ENCODE measurements at places on chromosomes 11 and 22.
A peak's percentile ranks its signal among the peaks of the same experiment; 100 is the strongest.

DNA sequence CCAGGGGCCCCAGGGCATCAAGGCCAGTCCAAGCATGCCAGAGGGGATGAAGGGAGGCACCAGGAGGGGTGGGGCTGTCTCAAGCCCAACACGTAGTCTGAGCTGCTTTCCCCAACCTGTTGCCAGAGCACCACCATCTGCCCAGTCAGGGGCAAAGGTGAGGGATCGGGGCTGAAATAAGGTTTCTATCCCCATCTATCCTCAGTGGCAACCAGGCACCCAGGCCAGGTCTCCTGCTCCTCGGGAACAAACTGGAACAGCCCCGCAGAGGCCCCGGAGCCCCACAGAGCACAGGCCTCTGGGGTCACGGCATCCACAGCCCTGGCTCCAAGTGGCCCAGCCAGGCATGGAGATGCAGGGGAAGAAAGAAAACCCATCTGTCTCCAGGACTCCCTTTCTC lies 19.3 kb downstream of the STARD10 start:
- DNase-seq: no peak

DNA sequence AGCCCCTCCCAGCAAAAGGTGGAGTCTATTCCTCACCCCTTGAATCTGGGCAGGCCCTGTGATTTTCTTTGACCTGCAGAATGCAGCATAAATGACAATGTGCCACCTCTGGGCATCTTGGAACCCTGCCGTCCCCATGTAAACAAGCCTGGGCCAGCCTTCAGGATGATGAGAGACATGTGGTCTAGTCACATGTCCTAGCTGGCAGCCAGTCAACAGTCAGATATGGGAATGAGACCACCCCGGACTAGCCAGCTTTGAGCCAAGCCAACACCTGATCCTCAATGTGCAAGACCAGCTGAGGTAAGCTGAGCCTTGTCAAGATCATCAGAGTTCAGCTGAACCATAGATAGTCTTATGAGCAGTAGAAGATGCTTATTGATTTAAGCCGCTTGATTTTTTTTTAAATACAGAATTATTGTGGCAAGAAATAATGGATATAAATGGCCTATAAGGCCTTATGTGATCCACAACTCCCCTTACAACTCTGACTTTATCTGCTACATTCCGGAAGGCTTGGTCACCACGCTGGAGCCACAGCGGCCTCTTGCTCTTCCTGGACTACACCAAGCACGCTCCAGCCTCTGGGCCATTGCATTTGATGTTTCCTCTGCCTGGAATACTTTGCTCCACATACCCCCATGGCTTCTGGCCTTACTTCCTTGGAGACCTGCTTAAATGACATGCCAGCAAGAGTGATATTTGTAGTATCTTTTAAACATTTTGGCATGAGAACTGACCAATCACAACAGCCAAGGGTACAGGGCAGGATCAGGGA lies 225.9 kb upstream of the SESN3 start:
- DNase-seq: peak; percentile 23

GRCh38 chr22:20781272-20781990 lies 7.5 kb downstream of the SERPIND1 start:
- peak; percentile 47 for DNase-seq

DNA sequence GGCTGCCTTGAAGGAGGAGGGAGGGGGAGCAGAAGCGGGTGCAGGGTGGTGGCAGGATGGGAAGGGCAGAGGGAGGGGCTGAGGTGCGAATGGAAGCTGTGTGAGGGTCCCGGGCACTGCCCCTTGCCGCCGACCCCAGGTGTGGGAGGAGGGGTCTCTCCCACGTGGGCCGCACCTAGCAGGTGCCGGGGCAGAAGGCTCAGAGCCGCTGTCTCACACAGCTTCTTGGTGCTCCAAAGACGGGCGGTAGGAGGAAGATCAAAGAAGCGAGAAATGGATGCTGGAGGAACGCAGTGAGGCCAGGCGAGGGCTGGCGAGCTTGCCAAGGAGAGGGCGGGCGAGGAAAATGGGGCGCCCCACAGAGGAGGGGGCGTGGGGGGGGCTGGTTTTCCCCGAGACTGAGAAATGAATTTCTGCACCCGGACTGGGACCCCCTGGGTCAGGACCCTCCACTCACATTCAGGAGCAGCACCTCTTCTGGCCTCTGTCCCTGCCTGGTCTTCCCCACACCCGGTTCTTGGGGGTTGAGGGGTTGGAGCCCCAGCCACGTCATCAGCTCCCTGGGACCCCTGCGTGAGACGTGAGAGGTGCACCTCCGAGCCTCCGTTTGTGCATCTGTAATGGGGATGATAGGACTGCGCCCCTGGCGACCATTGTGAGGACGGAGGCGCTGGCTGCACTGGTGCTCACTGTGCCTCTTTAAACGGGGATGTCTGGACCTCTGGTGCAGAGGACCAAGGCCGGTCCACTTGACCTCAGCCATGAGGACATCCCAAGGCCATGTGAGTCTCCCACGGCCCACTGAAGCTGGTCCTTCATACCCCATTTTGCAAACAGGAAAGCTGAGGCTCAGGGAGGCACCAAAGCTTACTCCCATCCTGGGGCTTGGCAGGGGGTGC lies 16.8 kb downstream of the LSP1 start:
- DNase-seq: no peak

- no peak for DNase-seq
Measured at GRCh38 chr11:69727266-69727665, 23.4 kb upstream of the FGF19 start.

DNA sequence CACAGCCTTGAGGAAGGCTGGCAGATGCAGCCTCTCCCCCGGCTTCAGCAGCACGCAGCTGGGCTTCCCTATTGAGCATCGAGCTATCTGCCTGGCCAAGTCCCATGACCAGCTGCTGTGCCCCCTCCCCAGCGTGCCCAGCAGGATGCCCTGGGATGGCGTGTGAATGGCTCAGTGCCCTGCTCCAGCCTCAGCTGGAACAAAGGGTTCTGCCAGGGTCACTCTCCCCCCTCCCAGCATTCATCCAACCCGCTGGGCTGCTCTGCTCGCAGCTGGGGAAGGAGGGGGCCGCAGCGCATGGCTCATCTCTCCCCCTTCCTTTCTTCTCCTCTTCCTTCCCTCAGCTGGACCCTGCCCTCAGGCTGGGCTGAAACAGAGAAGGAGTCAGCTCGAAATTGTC lies 14.5 kb downstream of the LRP4 start:
- DNase-seq: no peak

- DNase-seq: no peak
Measured at GRCh38 chr11:113377681-113378412, 9.7 kb upstream of the ANKK1 start.

- peak; percentile 83 for DNase-seq
Measured at GRCh38 chr11:74434528-74434927, 32.8 kb downstream of the KCNE3 start.

GRCh38 chr11:61826930-61827570 lies 1.1 kb upstream of the FADS2 start:
- no peak for DNase-seq

- no peak for DNase-seq
Measured at GRCh38 chr22:44116755-44117684, 63.7 kb upstream of the PARVG start.

DNA sequence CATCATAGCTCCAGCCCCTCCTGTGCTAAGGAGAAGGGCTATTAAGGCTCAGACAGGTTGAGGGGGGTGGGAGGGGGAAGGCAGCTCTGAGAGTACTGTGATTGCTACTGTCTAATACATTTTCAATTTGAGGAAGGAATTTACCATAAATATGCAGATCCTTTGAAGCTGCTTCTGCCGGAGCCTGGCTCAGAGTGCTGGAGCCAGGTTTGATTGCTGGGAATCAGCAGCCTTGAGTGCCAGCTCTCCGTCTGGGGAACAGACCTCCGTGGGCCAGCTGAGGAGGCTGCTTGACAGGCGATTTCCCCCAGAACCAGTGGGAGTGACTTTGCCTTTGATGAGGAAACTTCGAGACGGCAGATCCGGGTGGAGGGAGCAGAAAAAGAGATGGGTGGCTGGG lies 141.7 kb upstream of the TBCEL start:
- no peak for DNase-seq

DNA sequence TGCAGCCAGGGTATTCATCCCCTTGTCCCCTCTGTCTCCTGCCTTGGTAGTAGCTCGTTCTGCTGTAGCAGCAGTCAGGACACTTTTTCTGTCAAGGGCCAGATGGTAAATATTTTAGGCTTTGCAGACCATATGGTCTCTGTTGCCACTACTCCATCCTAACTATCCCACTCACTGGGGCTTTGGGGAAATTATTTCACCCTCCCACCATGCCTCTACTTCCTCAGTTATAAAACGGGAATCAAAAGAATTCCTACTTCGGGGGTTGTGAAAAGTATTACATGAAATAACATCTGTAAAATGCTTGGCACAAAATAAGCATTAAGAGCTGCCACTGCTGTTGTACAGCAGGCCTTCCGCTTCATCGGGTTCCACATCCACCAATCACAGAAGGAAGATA lies 89.9 kb upstream of the LDLRAD3 start:
- DNase-seq: no peak

DNA sequence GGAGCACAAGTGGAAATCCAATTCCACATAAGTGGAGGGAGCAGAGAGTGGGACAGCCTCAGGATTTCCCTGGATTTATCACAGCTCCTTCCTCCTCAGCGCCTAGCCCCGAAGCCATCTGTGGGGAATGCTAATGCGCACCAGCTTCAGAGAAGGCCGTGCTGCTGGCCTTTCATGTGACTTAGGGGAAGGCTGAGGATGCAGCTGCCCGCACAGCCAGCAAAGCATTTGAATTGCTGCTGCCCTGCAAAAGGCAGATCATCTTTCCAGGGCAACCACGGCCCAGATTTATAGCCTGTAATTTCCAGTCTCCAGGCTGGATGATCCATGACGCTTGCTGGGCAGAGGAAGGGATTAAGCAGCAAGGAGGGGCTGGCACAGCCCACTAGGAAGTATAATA lies 29.9 kb downstream of the SYN3 start:
- no peak for DNase-seq

DNA sequence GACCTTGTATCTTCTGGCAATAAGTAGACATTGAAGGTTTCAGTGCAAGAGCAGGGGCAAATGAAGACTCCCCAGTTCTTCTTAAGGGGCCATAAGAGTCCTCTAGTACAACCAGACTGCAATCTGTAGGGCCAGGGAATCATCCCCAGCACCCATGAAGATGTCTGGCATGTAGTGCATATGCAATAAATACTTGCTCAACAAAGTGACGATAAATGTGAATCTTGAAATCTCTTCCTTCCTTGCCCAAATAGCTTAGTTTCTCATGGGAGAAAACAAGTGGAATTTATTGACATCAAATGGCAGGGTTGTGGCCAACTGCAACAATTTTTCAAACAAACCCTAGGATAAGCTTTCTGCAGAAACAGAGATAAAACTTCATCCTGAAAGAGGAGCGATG lies 107.6 kb downstream of the ABTB2 start:
- DNase-seq: no peak

- DNase-seq: no peak
Measured at GRCh38 chr11:126053415-126054286, 9.0 kb downstream of the CDON start.

DNA sequence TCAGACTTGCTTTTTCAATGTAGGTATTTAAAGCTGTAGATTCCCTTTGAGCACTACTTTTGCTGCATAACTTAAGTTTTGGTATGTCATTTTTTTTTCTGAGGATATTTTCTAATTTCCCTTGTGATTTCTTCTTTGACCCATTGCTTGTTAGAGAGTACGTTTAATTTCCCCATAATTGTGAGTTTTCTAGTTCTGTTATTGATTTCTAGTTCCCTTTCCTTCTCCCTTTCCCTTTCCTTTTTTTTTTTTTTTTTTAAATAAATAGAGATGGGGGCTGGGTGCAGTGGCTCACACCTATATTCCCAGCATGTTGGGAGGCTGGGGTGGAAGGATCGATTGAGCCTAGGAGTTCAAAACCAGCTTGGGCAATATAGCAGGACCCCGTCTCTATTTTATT lies 30.8 kb downstream of the UBE2L3 start:
- DNase-seq: no peak

DNA sequence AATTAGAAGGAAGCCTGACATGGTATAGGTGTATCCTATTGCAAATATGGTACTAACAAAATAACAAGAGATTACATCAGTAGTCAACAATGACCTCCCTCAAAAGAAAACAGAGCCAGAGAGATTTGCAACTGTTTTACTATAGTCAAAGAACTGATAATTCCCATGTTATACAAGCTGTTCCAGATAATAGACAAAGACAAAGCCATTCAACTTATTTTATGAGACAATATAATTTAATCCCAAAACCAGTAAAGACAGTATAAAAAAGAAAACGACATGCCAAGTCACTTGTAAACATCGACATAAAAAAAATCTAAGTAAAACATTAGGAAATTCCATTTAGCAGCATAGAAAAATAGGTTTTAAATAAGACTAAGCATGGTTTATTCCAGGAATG lies 65.2 kb downstream of the PIWIL4 start:
- DNase-seq: no peak

DNA sequence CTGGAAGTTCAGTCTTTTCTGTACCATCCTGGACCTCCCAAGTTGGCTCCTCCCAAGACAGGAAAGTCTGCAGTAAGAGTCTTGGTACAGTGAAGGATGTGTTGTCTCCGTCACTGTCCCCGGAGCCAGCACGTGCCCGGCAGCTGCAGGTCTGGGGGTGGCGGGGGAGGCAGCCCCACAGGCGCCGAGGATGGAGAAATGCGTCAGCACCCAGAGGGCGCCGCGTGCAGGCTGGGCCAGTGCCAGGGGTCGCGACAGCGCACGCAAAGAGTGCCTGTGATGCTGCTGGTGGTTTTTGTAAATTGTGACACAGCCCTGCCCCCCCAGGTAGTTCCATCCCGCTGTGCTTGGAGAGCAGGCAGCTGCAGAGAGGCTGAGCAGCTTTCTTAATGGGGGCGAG lies 1200.5 kb downstream of the BRD1 start:
- DNase-seq: no peak

DNA sequence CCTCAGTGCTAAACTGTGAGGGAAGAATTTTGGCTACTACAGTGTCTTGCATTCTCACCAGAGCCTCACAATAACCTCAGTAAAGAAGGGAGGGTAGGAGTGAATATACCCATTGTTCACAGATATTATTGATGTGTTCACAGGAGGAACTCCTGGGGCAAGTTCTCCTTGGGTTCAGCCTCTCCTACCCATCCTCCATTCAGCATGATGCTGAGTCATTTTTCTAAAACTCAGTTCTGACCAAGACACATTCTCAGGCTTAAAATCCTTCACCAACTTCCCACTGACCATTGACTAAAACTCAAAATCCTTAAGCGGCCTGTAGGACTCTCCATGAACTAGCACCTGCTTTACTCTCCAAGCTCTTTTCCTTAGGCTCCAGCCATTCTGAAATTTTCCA lies 48.7 kb downstream of the SYTL2 start:
- DNase-seq: no peak

DNA sequence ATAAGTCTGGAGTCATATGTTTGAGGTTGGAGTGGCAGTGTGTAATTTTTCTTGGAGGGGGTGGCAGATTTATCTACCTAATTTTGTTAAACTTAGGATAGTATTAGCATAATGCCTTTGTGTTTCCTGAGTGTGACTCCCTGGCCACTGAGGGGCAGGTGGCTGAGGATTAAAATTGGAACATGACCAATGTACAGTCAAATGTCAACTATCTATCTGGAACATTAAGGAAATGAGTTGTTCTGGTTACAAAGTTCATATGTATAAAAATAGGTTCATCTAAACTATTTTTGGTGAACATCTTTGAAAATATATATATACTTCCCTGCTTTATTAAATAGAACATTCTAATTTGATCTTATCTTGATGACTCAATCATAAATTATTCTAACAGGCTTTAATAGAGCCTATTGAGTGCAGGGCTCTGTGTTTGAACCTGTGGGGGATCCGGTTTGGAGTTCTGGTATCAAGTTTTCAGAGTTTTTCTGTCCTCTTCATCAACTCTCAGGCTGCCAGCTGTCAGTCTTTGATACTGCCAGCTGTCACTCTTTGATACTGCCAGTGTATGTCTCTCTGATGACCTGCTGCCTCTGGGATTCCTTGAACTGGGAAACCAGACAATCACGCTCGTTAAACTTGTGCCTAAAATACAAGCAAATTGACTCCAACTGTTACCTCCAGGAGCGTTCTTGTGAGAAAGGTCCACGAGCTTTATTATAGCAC lies 309.6 kb downstream of the METTL15 start:
- no peak for DNase-seq

Measured in iris pigment epithelial cell (primary cell).